H7 (cell line): ENCODE measurements at places on chromosomes 2 and 18.

DNA sequence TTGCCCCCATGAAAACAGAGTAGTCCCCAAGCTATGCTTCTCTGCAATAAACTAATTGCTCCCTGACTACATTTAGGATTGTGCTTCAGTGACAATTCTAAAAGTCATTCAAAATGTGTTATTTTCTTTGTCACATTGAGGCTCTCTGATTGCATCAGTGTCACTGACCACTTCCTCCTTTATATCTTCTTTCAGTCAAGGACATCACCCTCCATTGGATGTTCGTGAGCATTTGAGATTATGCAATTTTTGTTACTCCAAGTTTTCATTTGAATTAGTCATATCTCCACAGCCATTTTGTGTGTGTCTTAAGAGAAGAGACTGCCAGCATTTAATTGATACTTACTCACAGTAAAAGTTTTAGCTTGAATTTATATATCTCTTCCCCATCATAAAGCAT lies 780.8 kb upstream of the GCFC2 start:
- no peak for DNase-seq

DNA sequence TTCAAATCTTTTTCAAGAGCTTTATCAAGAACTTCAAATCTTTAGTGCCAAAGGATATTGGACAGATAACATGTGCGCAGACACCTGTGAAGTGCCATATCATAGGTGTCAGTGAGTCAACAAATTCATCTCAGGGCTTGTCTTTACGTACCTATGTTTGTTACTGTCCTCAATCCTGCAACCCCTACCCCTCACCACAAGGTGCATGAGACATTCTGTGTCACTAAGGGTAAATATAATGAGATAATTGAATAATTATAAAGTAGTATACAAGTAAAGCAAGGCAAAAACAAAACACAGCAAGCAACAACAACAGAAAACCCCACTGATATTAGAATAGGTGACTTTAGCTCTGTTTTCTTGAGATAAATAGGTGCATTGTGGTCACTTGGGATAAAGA lies 1495.8 kb upstream of the TMEFF2 start:
- no peak for DNase-seq

DNA sequence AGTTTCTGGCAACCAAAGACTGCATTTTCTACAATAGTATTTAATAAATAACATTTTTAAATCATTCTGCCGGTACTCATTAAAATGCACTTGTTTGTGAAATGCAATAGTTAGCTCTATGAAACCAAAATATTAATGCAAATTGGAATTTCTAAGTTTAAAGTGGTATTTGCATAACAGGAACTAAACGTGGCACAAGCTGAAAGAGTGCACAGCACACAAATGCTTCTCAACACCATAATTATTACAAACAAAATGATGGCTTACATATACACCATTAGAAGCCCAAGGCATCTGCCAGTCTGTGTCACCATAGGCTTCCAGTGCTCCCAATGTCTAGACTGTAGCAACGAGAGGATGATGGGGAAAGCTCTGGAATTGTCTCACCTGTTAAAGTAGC lies 280.5 kb downstream of the TCF4 start:
- DNase-seq: no peak

DNA sequence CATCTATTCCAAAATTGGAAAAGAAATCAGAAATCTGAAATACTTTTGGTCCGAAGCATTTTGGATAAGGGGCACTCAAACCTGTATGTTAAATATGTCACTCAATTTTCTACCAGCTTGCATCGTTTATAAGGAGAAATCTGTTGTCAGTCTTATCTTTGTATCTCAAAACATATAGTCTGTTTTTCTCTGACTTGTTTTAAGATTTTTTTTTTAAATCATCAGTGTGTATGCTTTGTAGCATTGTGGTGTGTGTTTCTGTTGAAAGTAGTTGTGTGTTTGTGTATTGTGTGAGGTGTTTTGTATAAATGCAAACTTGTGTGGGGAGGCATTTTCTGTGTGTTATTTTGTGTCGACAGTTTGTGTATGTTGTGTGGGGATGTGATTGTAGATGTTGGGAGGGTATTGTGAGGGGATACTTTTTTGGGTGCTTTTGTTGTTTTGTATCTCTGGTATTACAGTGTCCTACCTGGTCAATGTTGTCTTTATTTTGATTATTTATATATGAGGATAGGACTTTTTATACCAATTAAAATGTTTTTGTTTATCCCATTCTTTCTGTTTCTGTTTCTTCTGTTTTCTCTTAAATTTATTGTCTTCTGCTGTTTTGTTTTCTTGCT lies 30.9 kb downstream of the SMCHD1 start:
- no peak for DNase-seq

GRCh38 chr2:71494523-71495155 lies 41.3 kb downstream of the DYSF start:
- DNase-seq: no peak

DNA sequence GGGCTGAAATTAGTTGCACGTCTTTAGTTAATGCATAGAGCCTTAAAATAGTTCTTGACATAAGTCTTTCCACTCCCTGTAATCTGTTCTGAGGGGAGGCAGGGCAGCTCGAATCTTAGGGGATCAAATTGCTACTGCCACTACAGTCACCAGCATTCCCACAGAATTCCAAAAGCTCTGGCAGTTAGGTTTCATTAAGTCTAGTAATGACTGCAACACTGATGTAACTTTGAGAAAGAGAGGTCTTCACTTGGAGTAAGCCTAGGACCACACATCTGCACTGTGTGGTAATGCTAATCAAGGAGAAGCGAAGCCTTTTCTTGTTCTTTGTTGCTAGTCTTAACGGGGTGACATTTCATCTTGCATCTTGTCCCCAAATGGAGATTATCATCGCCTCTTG lies 19.3 kb upstream of the NCK2 start:
- no peak for DNase-seq

DNA sequence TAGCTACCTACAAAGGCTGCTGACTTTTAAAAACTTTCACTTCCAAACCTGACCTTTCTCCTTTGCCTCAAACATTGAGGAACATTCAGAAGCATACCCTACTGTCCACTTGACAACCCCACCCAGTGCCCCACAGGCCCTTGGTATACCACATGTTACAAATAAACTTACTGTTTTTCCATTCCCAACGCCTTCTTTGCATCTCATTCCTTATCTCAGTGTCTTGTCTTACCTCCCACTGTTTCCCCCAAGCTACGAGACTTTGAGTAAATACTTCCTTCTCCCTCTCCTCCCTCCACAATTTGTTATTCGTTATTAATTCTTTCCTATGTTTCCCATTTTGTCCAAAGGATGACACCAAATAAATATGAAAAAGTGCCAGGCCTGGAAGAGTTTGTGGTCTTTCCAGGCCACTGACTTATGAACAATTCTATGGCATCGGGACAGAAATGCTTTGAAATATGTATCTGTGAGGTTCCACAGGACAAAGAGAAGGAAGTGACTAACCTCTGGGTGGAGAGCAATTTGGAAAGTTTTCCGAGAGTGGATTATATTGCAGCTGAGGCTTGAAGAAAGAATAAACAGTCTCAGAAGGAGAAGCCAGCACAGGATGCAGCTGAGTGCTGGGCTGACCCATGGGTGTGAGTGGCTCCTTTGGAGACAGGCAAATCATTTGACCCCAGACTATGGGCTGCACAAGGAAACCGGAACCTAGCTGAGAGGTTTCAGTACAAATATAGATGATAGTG lies 409.0 kb downstream of the LPIN1 start:
- DNase-seq: no peak

DNA sequence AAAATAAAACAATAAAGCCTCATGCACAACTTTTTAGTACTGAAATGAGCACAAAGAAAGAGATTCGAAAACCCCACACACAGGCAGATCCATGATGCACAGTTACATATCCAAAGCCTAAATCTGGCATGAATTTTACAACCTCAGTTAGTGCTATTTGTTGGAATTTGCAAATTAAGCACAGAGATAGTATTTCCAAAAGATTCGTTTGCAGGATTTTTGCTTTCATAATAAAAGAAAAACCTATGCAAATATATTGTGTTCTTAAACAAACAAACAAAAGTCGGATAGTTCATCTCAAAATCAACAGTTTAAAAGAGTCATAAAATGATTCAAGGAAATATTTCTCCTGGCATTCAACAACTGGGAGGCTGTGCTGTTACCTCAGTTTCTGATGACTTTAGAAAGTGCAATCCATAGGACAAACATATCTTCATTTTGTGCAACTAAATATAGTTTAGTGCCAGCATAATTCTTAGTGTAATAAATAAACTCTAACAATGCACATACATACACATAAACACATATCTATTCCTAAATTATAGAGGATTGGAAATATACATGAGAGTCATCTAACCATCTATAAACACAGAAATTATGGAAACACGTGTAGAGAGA lies 10.8 kb downstream of the PAX3 start:
- DNase-seq: no peak

GRCh38 chr18:54673936-54674335 lies 82.9 kb downstream of the DYNAP start:
- no peak for DNase-seq

DNA sequence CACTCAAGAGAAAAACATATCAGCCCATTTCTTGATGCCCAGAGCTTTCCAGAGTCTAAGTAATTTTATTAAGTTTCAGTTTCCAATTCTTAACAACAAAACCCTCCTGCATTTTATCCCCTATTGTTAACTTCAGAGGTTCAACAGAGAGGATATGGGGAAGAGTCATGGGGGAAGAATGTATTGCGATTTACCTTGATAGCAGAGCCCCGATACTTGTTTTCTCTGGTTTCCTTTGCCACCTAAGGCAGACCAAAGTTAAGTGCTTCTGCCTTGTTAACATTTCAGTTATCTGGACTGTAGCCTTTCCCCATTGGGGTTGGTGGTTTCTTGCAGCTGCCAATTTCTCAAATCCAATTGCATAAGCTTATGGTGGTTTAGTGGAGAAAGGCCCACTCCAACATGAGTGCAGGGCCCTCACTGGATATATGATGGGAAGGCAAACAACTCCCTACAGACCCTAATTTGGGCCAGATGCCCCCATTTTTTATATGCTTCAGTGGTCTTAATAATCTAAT lies 82.0 kb upstream of the ITGB6 start:
- DNase-seq: no peak

DNA sequence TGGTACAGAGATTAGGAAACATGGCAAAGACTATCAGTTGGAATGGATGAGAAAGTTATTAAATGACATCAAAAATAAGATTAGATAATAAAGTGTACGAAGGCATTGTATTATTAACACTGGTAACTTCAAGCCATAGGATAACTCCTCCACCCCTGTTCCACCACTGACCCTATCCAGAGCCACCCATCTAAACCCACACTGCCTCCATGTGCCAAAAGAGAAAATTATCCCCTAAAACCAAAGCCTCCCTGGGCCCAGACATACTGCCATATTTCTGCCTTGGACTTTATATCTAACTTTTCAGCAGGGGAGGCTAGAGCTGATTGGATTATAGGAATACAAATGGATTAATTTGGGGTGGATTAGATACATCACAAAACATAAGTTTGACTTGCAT lies 443.7 kb downstream of the BCL11A start:
- DNase-seq: peak; percentile 21

DNA sequence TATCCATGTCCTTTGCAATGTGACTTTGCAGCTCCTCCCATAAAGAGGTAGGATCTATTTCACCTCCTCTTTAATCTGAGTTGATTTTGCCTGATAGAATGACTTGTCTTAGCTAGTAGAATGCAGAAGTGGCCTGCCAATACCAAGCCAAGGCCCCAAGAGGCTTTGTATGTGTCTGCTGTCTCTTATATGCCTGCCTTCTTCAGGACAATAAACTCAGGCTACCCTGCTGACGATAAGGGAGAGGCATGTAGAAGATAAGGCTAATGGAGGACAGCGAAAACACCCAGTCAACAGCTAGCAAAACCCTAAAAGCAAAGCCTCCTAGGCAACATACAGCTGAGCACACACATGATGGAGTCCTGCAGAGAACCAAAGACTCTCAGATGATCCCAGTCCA lies 1.8 kb upstream of the ZC3H8 start:
- DNase-seq: no peak

DNA sequence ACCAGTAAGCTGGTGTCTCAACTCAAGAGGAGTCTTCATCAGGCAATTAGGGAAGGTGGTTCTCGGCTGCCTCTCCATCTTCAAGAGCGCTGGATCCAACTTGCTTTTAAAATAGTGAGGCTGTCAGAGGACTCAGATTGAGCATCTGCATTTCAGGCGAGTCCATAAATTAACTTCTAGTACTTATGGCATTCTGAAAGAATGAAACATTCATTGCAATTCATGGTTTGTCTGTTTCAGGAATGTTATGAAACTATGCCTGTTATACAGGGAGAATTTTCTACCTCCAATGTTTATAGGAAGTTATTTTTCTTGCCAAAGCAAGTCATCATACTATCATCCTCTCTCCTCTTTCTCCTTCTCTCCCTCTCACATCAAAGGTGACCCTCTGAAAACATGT lies 883.2 kb downstream of the SLC4A3 start:
- no peak for DNase-seq

GRCh38 chr2:233081731-233082221 lies 21.6 kb downstream of the INPP5D start:
- DNase-seq: no peak

- DNase-seq: no peak
These were observed 9.3 kb upstream of the RGPD4 start for GRCh38 chr2:107817378-107817777.

DNA sequence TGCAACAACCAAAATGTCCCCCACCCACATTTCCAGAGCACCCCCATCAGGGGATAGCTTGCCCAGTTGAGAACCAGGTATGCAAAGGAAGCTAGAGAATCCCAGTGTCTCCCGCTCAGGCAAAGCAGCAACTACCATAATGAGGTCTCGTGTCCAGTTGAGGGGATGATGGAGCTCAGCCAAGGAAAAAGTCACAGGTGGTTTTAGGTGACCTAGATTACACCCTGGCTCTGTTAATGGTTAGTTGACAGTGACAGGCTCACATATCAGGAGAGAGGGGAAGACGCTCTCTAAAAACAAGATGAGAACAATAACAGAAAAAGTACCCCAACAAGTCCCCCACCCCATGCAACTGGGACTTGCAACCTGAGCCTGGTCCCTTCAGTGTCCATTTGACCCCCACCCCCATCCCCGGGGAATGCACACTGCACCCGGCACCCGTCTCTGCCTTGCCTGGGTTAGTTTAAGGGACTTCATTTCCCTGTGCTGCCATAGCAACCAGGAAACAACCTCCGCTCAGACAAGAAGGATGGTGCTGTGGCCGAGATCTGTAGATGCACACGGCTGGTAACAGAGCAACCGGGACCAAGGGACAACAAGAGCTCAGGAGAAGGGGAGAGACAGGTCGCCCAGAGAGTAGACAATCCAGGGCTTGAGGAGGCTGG lies at the start of gene KIAA2012:
Gene KIAA2012 (plus strand): TSS at position 519 of the 665 bp plus-strand sequence. CDS start 373 bp downstream, outside the sequence.
- DNase-seq: no peak

DNA sequence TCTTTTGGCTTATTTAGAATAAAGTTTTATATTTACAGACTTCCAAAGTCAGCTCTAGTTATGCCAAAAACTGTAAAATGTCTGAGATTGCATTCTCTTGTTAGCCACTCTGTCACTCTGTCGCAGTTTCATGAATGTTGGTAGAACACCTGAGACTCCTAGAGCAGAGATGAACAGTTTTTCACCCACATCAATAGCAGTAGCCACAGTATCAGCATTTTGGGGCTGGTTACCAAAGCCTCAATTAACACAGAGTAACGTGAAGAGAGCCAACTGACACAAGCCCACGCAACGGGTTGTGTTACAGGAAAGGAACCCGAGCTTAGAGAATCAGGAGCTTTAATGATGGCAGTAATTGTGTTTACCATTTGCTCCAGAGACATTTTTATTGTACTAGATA lies 443.0 kb upstream of the SLC39A10 start:
- no peak for DNase-seq
